ENCODE measurements at places on chromosomes 2 and 18. TPM values are rescaled to one million over a fixed set of nuclear protein-coding genes. Genes with fewer than 3 reads are reported as not detected.

GRCh38 chr2:44879269-44880124, 62.0 kb upstream of the SIX3 start:
- no peak for DNase-seq

GRCh38 chr2:74502720-74503505, 3.5 kb upstream of the LBX2 start:
- peak; percentile 85 for DNase-seq

GRCh38 chr18:74283646-74284045, 8.1 kb downstream of the CYB5A start:
- DNase-seq = no peak

DNA sequence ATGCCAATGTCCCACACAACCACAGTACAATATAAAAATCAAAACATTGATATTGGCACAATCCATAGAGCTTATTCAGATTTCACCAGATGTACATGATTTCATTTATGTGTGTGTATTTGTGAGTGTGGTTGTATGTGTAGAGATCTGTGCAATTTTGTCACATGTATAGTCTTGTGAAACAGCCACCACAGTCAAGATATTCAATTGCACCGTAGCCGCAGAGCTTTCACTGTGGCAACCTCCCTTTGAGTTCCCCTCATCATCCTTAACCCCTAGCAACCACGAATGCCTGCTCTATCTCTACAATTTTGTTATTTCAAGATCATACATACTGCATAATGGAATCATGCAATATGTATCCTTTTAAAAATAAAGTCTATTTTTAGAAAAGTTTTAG, 391.3 kb downstream of the SETBP1 start:
- DNase-seq = no peak

DNA sequence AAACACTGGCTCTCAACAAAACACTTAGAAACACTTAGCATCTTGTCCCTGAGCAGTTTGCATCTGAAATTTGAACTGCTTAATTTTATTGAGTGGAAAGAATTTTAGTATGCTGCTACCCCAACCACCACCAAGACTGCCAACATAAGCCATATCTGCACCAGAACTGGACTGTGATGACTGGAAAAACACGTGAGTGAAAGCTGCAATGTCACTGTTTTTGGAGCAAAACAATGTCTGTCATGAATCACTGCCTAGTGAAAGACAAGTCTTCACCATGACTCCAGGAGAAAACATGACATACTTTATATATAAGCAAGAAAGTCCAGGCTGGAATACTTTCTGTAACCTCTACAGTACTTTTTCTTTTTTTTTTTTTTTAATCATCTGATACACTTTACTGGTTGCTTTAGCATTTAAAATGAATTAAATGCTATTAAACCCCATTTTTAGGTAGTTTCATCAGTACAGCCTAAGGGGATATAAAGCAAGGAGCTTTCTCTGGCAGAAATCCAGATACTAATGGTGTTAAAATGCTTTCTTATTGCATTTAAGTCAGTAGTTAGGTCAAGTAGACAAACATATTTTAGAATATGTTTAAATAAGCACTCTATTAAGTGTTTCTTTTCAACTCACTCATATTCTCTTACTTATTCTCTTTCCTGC, 2129.4 kb upstream of the PIK3C3 start:
- no peak for DNase-seq

GRCh38 chr2:88857951-88858411, 166.5 kb downstream of the RPIA start:
- DNase-seq = no peak

DNA sequence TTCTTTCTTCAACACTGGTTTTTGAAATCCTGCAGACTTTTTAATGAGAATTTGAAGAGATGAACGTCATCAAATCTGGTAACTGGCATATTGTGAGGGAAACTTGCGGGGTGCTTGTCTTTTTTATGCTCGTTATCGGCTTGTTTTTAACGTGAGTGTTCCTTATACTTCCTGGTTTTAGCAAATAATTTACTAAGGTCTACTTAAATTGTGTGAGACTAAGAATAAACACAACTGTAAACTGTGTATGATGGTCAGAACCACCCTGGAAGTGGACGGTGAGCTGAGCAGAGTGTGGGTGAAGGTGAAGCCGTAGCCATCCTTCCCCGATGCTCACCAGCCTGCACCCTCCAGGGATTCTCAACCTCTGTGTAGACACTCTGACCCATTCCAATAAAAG, 82.3 kb upstream of the CDC42EP3 start:
- no peak for DNase-seq

- DNase-seq = no peak
Measured at GRCh38 chr2:59383473-59383872, 1142.3 kb upstream of the FANCL start.

DNA sequence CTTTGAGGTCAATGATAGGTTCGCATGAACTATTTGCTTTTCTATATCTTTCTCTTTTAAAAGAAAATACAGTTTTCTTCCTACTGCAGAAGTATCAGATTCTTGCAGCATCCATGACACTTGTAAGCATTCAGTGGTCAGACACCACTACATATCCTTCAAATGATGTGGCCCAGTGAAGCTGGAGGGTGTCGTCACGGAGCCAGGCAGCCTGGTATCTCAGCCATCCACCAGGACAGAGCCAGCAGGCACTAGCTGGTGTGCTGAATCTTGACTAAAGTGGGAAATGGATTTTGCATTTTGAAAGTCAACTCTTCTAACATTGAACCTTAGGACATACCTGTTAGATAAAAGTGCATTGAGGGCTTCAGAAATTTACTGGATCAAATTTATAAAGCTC, 5.4 kb downstream of the KLHL14 start:
- no peak for DNase-seq

DNA sequence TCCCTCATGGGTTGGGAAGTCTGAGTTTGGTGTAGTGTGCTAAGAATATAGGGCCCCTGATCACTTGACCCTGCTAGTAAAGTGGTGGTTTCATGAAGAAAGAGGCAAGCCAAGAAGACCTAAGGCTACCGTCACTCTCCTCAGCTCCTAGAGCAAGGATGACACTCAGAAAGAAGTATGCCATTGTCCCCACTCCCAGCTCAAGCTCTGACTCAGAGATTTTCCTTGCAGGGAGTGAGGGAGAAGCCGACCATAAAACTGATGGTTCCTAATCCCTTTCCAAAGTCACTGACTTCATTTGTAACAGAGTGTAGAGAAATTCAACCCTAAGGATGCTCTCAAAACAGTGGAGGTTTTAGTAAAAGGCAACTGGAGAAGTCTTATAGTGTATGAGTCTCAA, 80.9 kb downstream of the ICA1L start:
- no peak for DNase-seq

GRCh38 chr2:119788752-119789151, 29.0 kb downstream of the PTPN4 start:
- DNase-seq = no peak

- DNase-seq = no peak
Measured at GRCh38 chr2:96698221-96698861, 41.5 kb downstream of the LMAN2L start.

DNA sequence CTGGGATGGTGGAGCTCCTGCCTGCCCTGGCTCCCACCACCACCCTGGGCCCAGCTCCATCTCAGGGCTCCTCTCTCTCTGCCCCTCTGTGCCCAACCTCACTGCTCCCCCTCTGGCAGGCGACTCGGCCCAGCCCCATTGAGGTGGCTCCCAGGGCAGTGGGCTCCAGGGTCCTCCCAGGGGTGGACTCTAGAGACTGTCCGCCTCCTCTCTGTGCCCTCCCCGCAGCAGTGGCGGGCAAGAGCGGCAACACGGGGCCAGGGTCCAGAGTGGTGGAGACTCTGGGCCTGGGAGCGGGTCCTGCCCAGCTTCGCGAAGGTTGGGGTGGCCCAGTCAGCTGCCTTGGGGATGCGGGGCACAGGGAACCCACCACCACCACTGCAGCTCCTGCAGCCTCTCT, 27.4 kb downstream of the DDX1 start:
- no peak for DNase-seq

GRCh38 chr18:39434223-39434920, 1868.8 kb upstream of the CELF4 start:
- DNase-seq = no peak

AQP12B gene
- polyA plus RNA-seq = not detected

RAB6D gene
- polyA plus RNA-seq = 0.04 TPM

RBM45 gene
- 3.9 TPM for polyA plus RNA-seq

AGXT gene
- not detected for polyA plus RNA-seq

HRH4 gene
- polyA plus RNA-seq = not detected

CDKL4 gene
- polyA plus RNA-seq = not detected

Measured in psoas muscle (tissue), 8 donors.